T-helper 2 cell treated with Interferon-gamma antibody and Interleukin-4, amounts not matched to agents 100 ng/mL and 5 ng/mL, for 36 hours (primary cell): ENCODE measurements at places on chromosomes 6 and 20. TPM values are rescaled to one million over a fixed set of nuclear protein-coding genes. Genes with fewer than 3 reads are reported as not detected.

The LAMA5 gene
- total RNA-seq, result 0.70 and 0.77 TPM in 2 replicates

The SNPH gene
- 5.2 and 5.4 TPM in 2 replicates for total RNA-seq

The WFDC12 gene
- not detected in 2 replicates for total RNA-seq

The RPS6KA2 gene
- total RNA-seq, result 1.9 and 2.4 TPM in 2 replicates

The HCRTR2 gene
- not detected in 2 replicates for total RNA-seq

The PHACTR3 gene
- not detected in 2 replicates for total RNA-seq

The SLC35F1 gene
- total RNA-seq, result not detected in 2 replicates

The BANF2 gene
- total RNA-seq, result not detected in 2 replicates

The FERMT1 gene
- total RNA-seq, result 0.45 and 0.75 TPM in 2 replicates

The CST4 gene
- not detected in 2 replicates for total RNA-seq

The RNF144B gene
- total RNA-seq, result 1.8 and 2.1 TPM in 2 replicates

The SOX18 gene
- 0.68 and 0.75 TPM in 2 replicates for total RNA-seq

The PGC gene
- not detected in 2 replicates for total RNA-seq

The WFDC10B gene
- not detected in 2 replicates for total RNA-seq

The RIMS1 gene
- total RNA-seq, result not detected in 2 replicates

The SIRPD gene
- 0.20 and 0.23 TPM in 2 replicates for total RNA-seq

The RIPPLY2 gene
- not detected in 2 replicates for total RNA-seq

The NNAT gene
- not detected in 2 replicates for total RNA-seq

The GGTLC1 gene
- not detected in 2 replicates for total RNA-seq

The KIAA0408 gene
- total RNA-seq, result 10.4 and 11.2 TPM in 2 replicates

The GNMT gene
- total RNA-seq, result 0.98 and 1.00 TPM in 2 replicates

The GPSM3 gene
- 245 and 258 TPM in 2 replicates for total RNA-seq

The CLIC1 gene
- 590 and 596 TPM in 2 replicates for total RNA-seq

The GCNT2 gene
- 3.3 and 3.6 TPM in 2 replicates for total RNA-seq

The PDE10A gene
- total RNA-seq, result not detected in 2 replicates

The PRSS35 gene
- total RNA-seq, result not detected in 2 replicates

The TTI1 gene
- 34.3 and 35.1 TPM in 2 replicates for total RNA-seq

The PAX1 gene
- not detected in 2 replicates for total RNA-seq

The ZNF831 gene
- 6.6 and 6.8 TPM in 2 replicates for total RNA-seq

The BTNL2 gene
- not detected in 2 replicates for total RNA-seq

The LAMA2 gene
- 0.27 and 1.4 TPM in 2 replicates for total RNA-seq

The SNAP25 gene
- 0.18 and 0.48 TPM in 2 replicates for total RNA-seq

The C6orf141 gene
- 0.39 and 0.55 TPM in 2 replicates for total RNA-seq

The EPB41L1 gene
- total RNA-seq, result 0.45 TPM in 1 of 2 replicates, not detected in the other

The PRDM1 gene
- 55.9 and 56.8 TPM in 2 replicates for total RNA-seq

The CFAP206 gene
- total RNA-seq, result 0.07 TPM in 1 of 2 replicates, not detected in the other

The DSP gene
- 0.02 TPM in 1 of 2 replicates, not detected in the other for total RNA-seq

The ZKSCAN3 gene
- 5.2 and 5.5 TPM in 2 replicates for total RNA-seq

The ALDH8A1 gene
- 2.7 and 2.9 TPM in 2 replicates for total RNA-seq

The SNRNP48 gene
- total RNA-seq, result 14.8 and 15.5 TPM in 2 replicates

The TUBB1 gene
- total RNA-seq, result not detected in 2 replicates

The CDSN gene
- not detected in 2 replicates for total RNA-seq

The TSHZ2 gene
- 2.5 and 2.9 TPM in 2 replicates for total RNA-seq

The TMEM63B gene
- total RNA-seq, result 10.4 and 11.1 TPM in 2 replicates
